Activated CD4-positive, alpha-beta T cell treated with anti-CD3 and anti-CD28 coated beads for 4 hours (primary cell): ENCODE measurements at places on chromosomes 4 and X.

DNA sequence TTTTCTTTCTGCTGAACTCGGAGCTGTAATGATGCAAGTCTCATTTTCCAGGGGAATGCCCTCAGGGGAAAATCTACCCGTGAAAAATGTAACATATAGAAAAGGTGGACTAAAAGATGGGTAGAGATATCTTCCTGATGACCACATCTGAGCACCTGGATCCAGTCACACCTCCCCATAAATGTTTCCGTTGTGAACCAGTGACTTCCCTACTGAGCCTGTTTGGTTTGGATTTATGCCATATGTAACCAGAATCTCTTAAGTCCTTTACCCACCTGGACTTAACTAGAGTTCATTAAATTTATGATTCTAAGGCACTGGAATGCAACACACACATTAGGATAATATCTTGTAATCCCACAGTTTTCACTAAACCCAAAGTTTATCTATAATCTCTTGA is 171.1 kb downstream of the ZNF330 start:
- DNase-seq: no peak

DNA sequence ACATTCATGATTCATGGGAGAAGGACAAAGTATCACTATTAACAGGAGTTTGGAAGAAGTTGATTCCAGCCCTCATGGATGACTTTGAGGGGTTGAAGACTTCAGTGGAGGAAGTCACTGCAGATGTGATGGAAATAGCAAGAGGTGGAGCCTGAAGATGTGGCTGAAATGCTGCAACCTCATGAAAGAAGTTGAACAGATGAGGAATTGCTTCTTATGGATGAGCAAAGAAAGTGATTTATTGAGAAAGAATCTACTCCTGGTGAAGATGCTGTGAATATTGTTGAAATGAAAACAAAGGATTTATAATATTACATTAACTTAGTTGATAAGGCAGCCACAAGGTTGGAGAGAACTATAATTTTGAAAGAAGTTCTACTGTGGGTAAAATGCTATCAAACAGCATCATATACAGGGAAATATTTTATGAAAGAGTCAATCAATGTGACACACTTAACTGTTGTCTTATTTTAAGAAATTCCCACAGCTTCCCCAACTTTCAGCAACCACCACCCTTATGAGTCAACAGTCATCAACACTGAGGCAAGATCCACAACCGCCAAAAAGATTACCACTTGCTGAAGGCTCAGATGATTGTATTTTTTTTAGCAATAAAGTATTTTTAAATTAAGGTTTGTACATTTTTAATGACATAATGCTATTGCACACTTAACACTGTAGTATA is 302.6 kb downstream of the CBLL2 start:
- DNase-seq: no peak

DNA sequence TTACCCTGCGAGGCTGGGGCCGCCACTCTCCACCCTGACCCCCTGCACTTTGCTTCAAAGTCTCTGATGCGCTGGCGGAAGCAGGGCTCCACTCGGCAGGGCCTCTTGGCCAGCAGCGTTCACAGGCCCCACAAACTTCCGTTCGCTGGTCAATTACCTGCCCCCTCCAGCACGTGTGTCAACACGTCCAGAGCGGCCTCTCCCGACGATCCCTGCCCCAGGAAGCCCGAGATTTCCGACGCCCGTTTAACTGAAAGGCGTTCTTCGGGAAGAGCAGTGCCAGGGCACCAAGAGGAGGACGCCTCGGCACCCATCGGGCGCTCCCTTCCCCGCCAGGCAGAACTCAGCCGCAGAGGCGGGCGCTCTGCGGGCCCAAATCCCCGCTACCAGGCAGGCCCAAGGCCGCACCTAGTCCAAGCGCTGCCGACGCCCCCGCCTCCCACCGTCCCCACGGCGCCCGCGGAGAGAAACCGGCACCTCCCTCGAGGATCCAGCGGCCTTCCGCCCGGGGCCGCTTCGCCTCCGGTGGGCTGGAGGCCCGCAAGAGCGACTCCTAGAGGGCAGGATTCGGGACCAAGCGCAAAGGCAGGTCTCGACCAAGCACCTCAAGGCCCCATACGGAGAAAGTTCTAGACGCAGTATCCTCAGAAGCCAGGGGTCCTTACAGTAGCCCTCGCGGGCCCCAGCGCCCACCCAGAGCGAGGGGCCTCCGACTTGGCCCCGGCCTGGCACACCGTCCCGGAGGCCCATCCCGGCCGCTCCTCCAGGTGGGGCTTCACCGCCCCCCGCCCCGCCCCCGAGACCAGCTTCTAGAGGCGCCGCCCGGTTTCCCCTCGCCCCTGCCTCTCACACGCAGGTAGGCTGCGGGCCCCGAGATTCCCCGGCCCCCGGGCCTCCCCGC is 586 bp downstream of the BCAP31 start:
- DNase-seq: peak; percentile 56

DNA sequence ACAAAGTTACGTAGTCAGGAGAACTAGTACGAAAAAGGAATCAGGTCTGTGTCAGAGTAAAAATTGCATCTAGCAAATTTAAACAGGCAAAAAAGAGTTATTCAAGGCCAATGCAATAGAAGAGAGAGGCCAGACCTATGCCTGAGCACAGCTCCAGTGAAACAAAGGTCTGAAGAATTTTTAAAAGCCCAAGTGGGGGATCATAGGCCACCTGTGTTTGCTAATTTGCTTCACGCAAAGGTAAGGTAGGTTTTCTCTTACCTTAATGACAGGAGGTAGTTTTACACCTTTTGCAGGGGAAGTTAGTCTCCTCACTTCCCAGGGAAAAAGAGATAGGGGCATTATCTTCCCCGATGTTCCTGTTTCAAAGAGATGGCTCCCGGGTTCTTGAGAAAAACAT is 448.6 kb upstream of the TECRL start:
- DNase-seq: no peak

DNA sequence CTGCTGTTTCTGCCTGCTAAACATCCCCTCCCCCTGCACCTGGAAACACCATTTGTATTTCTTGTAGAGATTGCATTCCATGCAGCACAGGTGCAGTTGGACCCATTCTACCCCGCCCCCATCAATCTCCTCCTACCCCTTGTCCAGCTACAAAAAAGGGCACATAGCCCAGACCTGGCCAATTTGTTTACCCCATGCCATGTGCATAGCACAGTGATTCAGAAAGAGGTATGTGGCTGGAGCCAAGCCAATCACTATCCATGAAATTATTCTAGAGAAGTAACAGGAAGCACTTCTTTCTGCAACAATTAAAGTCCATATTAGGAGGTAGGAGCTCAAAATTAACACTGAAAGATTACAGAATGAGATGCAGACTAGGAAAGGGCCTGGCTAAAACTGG is 20.2 kb upstream of the TMEM184C start:
- DNase-seq: no peak

DNA sequence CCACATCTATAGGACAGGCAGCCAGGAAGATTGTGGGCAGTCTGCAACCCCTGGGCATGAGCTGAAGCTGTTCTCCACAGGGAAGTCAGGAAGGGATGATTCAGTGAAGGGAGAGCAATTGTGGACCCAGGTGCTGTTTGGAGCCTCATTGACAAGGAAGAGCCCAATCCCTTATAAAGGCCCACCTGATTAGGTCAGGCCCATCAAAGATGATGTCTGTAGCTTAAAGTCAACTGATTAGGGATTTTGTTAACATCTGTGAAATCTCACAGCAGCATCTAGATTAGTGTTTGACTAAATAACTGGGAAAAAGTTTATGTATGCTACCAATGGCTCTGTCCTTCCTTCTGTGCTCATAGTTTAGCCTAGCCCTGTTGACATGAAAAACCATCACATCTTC is 127.5 kb downstream of the FRAS1 start:
- DNase-seq: no peak

- DNase-seq: no peak
Measured at GRCh38 chr4:8370106-8370787, 70.3 kb downstream of the ACOX3 start.

- DNase-seq: no peak
Measured at GRCh38 chr4:16914208-16914607, 15.8 kb upstream of the LDB2 start.

DNA sequence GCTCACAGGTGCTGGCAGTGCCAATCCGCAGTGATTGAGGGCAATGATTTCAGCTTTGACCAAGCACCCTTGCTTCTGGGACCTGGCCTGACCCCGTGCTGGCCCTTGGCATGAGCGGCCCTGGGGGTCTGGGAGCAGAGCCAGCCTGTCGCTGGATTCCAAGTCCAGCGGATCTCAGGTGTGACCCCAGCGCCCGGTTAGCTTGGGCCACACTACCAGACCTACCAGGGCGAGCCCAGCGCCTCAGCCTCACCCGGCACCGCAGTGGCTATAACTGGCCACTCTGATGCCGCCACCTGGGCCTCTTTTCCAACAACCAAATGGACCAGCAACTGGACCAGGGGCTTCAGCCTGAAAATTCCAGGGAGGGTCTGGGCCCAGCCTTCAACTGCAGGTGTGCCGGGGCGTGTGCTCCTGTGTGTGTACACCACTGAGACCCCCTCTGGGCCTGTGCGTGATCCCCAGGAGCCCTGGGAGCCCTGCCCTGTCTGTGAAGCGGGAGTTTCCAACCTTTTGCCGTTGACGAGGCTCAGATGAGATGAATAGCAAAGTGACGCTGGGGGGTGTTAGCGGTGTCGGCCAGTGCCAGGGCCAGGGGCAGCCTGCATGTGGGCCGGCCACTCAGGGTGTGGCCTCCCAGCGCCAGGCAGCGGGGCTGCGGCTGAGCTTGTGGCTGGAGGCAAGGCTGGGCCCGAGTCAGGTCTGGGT is 658 bp downstream of the SH3TC1 start:
- no peak for DNase-seq

DNA sequence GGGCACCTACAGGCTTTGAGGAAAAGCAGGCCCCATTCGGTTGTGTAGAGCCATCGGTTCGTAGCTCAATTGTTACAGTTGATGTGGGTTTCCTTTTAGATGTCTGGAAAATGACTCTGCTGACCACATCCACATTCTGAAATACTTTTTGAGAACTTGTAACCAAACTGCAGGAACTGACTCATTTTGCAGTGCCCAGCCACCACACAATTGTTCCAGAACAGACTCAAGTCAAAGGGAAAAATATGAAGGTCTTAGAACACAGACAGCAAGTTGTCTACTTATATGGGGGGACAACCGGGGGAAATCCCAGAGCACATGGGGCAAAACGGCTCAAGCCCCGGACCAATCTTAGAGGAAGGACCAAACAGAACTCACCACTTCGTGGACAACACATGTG is 557.6 kb upstream of the DIPK2B start:
- DNase-seq: peak; percentile 39
